ENCODE measurements at places on chromosomes 11 and 22. TPM values are rescaled to one million over a fixed set of nuclear protein-coding genes. Genes with fewer than 3 reads are reported as not detected.
A peak's percentile ranks its signal among the peaks of the same experiment; 100 is the strongest.

GRCh38 chr22:46652847-46653331 lies 32.7 kb downstream of the GRAMD4 start:
- no peak for DNase-seq

- DNase-seq = no peak
Observed at GRCh38 chr22:44686873-44687600, 15.0 kb upstream of the PRR5 start.

DNA sequence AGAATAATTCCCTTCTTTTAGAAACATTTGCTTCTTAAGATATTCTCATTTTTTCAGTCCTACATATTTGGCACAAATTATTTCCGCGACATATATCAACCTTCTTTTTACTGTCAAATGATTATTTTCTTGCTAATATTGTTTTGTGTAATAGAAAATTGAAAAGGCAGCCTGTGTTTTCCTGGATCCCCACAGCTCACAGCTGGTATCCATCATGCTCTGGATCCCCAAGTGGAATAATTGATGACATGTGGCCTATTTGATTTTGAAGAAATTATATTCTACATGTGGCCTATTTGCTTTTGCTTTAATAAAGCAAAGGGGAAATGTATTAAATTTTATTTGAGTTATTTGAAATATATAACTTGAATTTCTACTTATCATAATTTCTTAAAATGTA lies 199.4 kb upstream of the LUZP2 start:
- DNase-seq = no peak

GRCh38 chr11:70505761-70506657 lies 107.7 kb downstream of the CTTN start:
- DNase-seq = peak; percentile 61

The TRIM51 gene
- not detected for total RNA-seq
